Activated gamma-delta T cell treated with anti-CD3 and anti-CD28 coated beads, Interleukin-2, amount 50 U/mL, for 16 hours (primary cell): ENCODE measurements at places on chromosomes 2 and 18.

DNA sequence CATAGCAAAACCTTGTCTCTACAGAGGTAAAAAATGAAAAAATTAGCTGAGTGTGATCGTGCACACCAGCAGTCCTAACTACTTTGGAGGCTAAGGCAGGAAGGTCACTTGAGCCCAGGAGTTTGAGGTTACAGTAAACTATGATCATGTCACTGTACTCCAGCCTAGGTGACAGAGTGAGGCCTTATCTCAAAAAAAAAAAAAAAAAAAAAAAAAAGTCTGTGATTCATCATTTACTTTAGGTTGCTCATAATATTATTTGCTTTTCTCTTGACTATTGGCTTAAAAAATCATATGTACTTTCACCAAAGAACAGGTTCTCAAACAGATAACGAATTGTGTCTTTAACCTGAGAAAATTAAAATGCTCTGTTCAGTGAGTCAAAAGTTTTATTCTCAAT is 129.1 kb downstream of the MYO3B start:
- DNase-seq, result no peak

DNA sequence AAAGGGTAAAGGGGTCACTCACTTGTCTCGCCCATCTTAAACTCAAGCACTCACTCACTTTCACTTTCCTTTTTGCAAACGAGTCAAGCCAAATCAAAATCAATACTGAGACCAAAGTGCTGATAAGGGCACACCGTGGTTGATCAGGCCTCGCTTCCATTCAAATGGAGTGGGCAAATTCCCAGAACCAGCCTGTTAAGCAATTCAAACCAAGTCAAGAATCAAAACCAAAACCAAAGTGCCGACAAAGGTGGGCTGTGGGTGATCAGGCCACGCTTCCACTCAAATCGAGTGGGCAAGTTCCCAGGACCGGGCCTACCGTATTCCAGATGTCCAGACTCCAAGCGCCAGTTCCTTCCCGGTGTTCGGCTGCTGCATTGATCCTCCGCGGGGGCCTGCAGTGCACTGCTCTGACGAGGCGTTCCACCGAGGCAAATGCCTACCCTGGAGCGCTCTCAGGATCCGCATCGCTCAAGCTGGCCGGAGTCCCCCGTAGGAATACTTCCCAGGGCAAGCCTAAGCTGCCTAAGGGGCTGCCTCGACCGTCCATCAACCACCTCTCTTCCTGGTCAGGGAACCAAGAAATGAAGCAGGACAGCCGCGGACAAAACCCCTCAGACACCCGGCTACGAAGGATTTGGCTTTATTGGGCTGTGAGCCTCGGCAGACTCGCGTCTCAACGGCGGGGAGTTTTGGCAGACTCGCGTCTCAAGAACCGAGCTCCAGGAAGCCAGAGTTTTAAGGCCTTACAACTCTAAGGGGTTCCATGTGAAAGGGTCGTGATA is 89.9 kb upstream of the SLC1A4 start:
- no peak for DNase-seq

- DNase-seq, result no peak
These were observed 500.0 kb upstream of the SETBP1 start for GRCh38 chr18:44180683-44181082.

GRCh38 chr2:30681022-30681421 is 126.2 kb downstream of the CAPN13 start:
- no peak for DNase-seq

GRCh38 chr2:80335411-80335810 is 30.9 kb upstream of the LRRTM1 start:
- DNase-seq, result no peak

- DNase-seq, result no peak
These were observed 228.4 kb upstream of the SP5 start for GRCh38 chr2:170486730-170487129.

DNA sequence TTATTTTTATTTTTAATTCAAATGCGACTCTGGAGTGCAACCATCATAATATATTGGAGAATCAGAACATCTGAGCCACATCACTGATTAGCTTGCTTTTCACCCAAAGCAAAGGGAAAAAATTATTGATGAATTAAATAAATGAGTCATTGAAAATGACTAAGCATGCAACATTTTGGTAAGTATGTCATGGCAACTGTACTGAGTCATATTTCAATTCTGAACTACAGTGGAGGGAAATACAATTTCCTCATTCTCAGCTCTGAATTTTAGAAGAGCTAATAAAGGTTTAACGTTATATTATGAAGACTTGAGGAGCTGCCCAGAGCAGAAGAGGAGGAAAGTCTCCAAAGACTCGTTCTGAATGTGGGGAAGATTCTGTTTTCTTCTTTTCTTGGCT is 89.6 kb upstream of the CCDC68 start:
- no peak for DNase-seq

- no peak for DNase-seq
These were observed 25.3 kb upstream of the GCG start for GRCh38 chr2:162177301-162177700.

DNA sequence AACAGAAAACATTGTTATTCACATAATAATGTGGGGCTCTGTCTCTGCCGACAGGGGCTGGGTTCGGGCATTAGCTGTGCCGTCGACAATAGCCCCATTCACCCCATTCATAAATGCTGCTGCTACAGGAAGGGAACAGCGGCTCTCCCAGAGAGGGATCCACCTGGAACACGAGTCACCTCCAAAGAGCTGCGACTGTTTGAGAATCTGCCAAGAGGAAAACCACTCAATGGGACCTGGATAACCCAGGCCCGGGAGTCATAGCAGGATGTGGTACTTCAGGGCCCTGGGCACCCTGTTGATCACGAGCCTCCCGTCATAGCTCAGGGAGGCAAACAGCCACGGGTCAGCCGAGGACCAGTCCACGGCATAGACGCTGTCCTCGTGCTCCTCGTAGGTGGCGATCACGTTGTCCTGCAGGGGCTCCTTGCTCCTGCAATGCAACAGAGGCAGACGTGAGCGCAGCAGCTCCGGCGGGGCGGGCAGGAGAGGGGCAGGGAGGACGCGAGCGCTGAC is 188.5 kb downstream of the EIPR1 start:
- no peak for DNase-seq

- no peak for DNase-seq
These were observed 275.1 kb downstream of the AGPS start for GRCh38 chr2:177667626-177668025.

- no peak for DNase-seq
These were observed 593.2 kb downstream of the ZEB2 start for GRCh38 chr2:143926736-143927135.

DNA sequence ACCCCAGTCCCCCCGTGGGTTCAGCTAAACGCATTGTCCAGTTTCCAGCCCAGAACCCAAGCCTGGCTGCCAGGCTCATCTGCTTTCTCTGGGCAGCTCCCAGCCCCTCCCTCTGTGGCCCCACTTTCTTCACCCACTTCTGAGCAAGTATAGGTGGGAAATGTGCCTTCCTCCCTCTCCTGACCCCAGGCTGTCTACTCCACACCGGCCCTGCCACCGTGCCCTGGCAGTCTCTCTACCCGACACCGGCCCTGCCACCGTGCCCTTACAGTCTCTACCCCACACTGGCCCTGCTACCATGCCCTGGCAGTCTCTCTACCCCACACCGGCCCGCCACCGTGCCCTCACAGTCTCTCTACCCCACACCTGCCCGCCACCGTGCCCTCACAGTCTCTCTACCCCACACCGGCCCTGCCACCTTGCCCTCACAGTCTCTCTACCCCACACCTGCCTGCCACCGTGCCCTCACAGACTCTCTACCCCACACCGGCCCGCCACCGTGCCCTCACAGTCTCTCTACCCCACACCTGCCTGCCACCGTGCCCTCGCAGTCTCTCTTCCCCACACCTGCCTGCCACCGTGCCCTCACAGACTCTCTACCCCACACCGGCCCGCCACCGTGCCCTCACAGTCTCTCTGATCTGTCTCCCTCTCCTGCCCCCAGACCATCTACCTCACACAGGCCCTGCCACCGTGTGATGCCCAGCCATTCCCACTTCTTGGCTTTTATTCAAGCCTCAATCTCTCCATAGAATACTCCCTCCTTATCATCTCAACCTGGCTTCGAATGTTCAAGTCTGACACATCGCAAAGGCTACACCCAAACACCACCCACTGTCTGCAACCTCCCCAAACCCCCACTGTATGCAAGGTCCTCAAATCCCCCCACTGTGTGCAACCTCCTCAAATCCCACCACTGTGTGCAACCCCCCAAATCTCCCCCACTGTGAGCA is 108.9 kb downstream of the TPO start:
- DNase-seq, result no peak

DNA sequence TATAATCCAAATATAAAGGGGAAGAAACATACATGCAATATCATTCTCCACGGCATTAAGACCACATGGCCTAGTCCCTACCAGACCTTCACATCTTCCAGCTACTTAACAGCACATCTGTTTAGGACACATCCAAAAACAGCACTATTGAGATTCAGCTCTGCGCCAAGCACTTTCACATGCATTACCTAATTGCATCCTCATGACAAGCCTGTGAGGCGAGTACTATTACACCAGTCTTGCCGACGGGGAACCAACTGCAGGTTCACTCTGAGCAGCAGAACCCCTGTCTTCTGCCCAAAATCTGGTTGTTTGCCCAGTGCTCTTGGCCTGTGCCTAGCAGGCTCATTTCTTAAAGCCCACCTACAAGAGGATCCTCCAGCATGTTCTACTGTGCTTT is 66.7 kb downstream of the AAK1 start:
- no peak for DNase-seq

GRCh38 chr2:76760367-76760704 is 761.8 kb downstream of the LRRTM4 start:
- DNase-seq, result no peak

- no peak for DNase-seq
These were observed 59.8 kb downstream of the MEIS1 start for GRCh38 chr2:66494708-66495107.
